ENCODE measurements at places on chromosomes 1 and 21. TPM values are rescaled to one million over a fixed set of nuclear protein-coding genes. Genes with fewer than 3 reads are reported as not detected.
A peak's percentile ranks its signal among the peaks of the same experiment; 100 is the strongest.

The COP1 gene
- total RNA-seq: 45.5 TPM

DNA sequence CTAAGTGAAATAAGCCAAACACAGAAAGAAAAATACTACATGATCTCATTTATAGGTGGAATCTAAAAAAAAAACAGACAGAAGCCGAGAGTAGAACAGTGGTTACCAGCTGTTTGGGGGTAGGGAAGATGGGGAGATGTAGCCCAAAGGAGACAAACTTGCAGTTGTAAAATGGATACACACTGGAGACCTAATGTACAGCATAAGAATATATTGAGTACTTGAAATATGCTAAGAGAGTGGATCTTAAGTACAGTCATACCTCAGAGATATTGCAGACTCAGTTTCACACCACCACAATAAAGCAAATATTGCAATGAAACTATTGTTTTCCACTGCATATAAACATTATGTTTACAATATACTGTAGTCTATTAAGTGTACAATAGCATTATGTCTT, 316.7 kb downstream of the LRRC40 start:
- DNase-seq: no peak

DNA sequence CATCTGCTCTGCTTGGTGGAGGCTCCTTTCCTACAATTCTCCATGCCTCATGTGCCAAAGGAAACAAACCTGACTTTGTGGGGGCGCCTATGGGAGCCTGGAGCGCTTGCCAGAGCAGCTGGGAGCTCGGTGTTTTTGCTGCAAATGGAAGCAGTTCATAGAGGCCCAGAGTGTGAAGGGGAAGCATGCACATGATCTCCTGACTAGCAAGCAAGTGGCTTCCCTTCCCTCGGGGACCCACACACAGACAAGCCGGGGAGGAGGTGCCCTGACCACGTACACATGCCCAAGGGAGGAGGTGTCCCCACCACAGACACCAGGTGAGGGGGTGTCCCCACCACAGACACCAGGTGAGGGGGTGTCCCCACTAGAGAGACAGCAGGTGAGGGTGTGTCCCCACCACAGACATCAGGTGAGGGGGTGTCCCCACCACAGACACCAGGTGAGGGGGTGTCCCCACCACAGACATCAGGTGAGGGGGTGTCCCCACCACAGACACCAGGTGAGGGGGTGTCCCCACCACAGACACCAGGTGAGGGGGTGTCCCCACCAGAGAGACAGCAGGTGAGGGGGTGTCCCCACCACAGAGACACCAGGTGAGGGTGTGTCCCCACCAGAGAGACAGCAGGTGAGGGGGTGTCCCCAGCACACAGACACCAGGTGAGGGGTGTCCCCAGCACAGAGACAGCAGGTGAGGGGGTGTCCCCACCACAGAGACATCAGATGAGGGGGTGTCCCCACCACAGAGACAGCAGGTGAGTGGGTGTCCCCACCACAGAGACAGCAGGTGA, 106.8 kb downstream of the CRYAA start:
- no peak for DNase-seq

GRCh38 chr1:224502459-224503160, 68.0 kb upstream of the WDR26 start:
- DNase-seq: peak; percentile 61

GRCh38 chr1:73803380-73803779, 394.6 kb downstream of the LRRIQ3 start:
- DNase-seq: no peak

DNA sequence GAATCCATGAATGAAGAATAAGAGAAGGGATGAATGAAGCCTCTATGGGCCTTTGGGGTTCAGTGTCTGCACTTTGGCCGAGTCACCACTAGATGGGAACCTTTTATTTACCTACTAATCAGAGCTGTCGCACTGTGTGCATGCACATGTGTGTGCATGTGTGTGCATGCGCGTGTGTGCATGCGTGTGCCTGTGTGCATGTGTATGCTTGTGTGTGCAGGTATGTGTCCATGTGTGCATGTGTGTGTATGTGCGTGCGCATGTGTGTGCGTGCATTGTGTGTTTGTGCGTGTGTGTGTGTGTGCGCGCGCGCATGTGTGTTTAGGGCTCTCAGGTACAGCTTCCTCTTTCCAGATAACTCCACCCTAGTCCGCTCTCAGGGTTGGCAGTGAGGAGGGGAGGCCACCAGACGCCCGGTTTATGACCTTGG, 20.4 kb upstream of the UBXN10 start:
- DNase-seq: no peak

DNA sequence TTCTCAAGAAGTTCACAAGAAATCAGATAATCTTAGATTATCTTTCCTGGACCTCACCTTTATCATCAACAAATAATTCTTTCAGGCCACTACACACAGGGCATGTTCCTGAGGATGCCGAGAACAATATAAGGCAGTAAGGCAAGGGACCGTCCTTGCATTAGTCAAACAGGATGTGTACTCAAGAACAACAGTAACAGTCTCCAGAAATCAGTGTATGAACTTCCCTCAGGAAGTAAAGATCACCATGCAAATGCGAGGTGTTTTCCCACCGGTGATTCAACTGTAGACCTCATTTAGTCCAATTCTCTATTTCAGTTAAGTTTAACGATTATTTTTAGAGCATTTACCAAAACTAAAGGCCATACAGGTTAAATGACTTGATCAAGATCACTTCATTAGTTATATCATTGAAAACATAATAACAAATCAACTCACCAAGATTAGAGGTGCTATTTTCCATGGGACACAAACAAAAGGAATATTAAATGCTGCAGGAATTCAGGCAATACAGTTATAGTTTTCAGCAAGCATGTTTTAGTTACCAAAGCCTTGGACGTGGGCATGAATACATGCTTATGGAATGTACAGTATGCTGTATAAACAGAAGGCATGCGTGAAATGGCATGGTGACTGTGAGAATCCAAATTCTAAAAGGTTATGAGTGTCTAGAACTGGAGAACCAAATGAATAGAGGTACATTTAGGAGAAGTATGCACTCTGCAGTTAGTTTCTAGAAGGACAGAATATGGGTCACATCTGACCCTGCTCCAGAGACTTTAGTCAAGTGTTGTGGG, 145.2 kb downstream of the TNR start:
- DNase-seq: no peak

- no peak for DNase-seq
These were observed 120.9 kb downstream of the USP25 start for GRCh38 chr21:15850645-15851044.

The CNN3 gene
- total RNA-seq: 602 TPM

DNA sequence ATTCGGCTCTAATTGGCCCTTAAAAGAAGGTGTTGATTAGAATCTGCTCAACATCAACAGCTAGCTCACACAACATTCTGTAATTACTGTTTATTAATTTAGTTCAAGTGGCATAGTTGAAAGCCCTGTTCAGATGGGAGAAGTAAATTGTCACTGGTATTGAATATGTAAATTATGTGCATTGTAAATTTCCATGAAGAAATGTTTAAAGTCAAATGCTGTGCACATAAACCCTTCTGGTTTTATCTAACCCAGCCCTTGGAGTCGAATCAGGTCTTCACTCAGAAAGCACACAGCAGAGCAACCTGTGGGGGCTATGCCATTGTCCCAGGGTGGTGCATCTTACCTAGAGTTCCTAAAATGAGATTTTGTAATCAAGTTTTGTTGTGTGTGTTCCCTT, 65.4 kb upstream of the LMO4 start:
- DNase-seq: no peak
